ENCODE measurements at places on chromosomes 11 and 22.

DNA sequence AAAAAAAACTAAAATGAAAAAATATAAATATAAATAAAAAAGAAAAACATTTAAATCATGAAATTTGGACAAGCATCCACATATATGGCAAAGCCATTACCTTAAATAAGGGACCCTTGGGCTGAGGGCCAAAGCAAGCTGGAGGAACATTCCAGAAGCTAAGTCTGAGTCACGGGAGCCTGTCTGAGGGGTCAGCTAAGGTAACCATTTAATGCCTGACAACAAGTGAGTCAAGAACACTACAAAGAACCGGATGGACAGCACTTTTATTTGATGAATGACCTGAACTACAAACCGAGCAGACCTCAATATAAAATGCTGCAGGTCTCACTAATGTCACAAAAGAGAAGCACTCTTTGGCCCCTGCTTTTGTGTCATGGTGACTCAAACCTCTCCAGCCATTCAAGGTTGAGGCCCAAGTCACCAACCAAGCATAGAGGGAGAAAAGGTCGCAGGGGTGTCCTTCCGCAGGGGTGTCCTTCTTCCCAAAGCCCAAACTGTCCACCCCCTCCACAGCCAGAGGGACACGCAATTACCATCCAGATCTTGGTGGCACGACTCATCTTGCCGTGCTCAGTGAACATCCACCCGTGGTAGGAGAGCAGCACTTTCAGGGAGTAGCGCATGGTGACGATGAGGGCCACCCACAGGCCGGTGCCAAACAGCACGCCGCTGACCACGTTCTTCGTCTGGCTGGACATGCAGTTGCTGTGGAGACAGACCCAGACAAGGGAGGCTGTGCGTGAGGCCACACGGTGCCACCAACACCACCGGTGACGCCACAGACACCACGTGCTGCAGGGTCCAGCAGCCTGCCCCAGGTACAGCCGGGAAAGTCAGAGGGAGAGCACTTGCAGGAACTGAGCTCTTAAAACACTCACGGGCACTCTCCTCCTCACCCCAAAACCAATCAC, 34.5 kb downstream of the CPT1A start:
- no peak for DNase-seq

GRCh38 chr22:36246718-36247117, 6.2 kb upstream of the APOL1 start:
- DNase-seq, result no peak

- no peak for DNase-seq
These were observed 31.8 kb upstream of the RAPSN start for GRCh38 chr11:47480762-47481161.

GRCh38 chr11:64998141-64998540, 1.4 kb upstream of the BATF2 start:
- no peak for DNase-seq

DNA sequence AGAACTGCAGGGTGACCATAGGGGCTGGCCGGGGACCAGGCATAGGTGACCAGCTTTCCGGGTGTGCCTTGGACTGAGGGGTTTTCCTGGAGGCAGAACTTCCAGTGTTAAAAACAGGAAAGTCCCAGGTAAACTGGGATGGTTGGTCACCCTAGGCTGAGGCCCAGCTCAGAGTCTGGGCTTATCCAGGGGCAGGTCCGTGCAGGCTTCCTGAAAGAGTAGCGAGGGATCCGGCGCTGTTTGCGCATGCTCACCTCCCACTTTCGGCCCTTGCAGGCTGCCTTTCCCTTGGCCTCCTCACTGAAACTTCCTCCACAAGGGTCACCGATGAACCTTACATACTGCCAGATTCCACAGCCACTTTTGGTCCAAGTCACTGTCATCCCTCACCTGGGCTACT, 119.8 kb upstream of the PLET1 start:
- DNase-seq, result no peak

- DNase-seq, result no peak
These were observed 70.3 kb downstream of the SOX6 start for GRCh38 chr11:16286095-16286494.

All from stimulated activated CD4-positive, alpha-beta T cell treated with anti-CD3 and anti-CD28 coated beads, Interleukin-1b, Interleukin-23, amount 100 ng/mL, for 1 hour (primary cell).